Pancreas (tissue), 10 donors: ENCODE measurements at places on chromosomes 4 and X. TPM values are rescaled to one million over a fixed set of nuclear protein-coding genes. Genes with fewer than 3 reads are reported as not detected.
A peak's percentile ranks its signal among the peaks of the same experiment; 100 is the strongest.

GRCh38 chrX:115941388-115941787, 229.2 kb upstream of the AGTR2 start:
- DNase-seq = no peak

DNA sequence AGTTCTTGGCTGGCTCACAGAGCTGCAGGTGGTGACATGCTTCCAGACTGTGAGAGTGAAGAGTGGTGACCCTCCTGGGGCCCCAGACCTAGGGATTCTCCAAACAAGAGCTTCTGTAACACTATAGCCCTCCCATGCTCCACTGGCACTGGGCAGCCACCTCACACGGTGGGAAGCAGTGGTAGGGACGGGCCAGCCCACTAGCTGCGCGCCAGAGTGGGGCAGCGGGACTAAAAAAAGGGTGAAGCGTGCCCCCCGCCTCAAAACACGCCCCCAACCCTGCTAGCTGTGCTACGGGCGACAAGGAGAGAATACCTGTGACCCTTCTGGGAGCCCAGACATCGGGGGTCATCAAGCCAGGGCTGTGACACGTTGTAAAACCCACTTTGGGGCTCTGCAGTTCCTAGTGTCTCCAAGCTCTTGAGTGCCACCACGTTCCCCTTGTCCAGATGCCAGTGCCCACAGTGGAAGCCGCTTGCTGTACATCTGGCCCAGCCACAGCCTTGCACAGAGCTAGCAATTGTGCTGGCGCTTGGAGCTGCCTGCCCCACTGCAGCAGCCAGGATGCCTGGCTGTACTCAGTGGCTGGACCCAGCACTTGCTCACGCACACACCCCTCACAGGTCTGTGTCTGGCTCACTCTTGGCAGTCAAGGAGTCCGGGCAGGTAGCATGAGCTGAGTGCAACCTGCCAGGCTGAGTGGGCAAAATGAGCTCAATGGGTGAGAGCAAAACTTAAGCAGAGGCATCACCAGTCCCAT, 100.0 kb downstream of the DCAF12L2 start:
- DNase-seq = no peak

GRCh38 chr4:3532751-3533422, 665 bp upstream of the LRPAP1 start:
- DNase-seq = peak; percentile 18

The GCNA gene
- 1.0 TPM for total RNA-seq

The PF4V1 gene
- not detected for total RNA-seq
